ENCODE measurements at places on chromosomes 16 and 17.
A peak's percentile ranks its signal among the peaks of the same experiment; 100 is the strongest.

DNA sequence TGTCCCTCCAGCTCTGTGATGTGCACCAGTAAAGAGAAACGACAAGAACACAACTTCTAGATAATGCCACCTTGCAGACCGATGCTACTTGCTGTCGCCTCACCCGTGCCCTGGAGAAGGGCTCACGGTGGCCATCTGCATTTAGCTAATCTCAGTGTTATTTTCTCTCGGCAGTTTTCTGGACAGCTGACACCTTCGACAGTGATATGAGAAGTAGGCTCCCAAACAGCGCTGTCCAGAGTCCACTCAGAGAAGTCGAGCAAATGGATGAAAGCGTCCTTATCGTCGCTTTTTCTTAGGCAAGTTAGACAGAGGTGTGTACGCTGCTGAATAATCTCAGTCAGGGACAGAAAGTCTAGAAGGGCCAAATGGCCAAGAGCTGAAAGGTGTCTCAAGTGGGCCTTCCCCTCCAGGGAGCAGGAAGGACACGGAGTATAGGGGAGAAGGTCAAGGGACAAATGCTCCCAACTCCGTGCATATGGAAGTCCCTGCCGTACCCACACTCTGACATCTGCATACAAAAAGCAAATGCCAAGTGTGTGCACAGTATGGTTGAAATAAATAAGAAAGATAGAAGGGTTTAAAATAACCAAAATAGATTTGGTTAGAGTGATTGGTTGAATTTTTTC lies 42.4 kb upstream of the MYOCD start:
- no peak for DNase-seq

DNA sequence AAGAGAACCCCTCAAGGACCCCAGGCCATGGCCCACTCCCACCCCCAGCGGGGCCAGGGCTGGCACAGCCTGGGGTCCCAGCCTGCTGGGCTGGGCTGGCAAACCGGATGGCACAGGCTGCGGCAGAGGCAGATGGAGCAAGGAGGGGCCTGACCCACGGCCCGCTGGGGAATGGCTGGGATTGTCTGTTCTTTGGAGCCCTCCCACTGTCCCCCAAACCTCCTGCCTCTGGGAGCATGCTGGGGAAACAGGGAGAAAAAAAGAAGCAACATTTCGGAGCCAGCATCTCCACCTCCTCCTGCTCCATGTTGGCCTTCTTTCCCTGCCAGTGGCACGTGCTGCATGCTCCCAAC lies 37.1 kb upstream of the LHX1 start:
- no peak for DNase-seq

- peak; percentile 41 for DNase-seq
Measured at GRCh38 chr17:19003543-19004420, 782 bp downstream of the FAM83G start.

DNA sequence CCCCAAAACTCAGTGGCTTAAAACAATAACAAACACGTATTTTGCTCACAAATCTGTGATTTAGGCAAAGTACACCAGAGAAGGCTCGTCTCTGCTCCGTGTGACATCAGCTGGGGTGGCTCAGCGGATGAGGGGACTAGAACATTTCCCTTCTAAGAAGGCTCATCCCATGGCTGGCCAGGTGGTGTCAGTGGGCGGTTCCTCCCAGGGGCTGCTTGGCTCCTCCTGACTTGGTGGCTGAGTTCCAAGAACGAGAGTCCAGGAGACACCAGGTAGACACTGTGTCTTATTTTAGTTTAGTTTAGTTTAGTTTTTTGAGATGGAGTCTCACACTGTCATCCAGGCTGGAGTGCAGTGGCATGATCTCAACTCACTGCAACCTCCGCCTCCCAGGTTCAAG lies 5.6 kb upstream of the CHMP6 start:
- no peak for DNase-seq

GRCh38 chr17:3627769-3628167 lies 8.3 kb downstream of the SHPK start:
- no peak for DNase-seq

Data from cortex of kidney (tissue), 1 donor.